Endothelial cell (in vitro differentiated cells): ENCODE measurements at places on chromosomes 4 and X.

GRCh38 chr4:165931741-165932140 is 58.7 kb downstream of the TLL1 start:
- DNase-seq = no peak

DNA sequence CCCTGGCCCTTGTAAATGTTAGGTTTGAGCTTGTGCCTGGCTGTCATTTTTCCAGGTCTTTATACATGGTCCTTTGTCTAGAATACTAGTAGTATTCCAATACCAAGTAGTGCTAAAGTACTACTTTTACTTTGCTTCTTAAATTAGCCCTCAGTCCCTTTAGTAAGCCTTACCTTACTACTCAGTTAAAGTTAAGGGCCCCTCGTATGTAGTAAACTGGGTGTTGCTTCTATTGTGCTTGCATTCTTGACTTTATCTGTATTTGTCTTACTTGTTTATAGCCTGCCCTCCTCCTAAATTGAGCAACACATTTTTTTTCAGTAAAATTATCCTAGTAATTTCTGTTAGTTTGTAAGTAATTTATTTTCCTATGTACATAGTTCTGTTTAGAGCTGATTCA is 25.2 kb downstream of the CLCN3 start:
- DNase-seq = no peak

DNA sequence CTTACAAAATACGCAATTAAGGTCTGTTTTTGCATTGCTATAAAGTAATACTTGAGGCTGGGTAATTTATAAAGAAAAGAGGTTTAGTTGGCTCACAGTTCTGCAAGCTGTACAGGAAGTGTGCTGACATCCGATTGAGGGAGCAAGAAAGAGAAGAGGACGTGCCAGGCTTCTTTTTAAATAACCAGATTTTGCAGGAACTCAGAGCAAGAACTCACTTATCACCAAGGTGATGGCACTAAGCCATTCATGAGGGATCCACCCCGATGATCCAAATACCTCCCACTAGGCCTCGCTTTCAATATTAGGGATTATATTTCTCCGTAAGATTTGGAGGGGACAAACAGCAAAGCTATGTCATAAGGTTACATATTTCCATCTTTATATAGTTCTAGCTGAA is 456.7 kb downstream of the GLUD2 start:
- no peak for DNase-seq

DNA sequence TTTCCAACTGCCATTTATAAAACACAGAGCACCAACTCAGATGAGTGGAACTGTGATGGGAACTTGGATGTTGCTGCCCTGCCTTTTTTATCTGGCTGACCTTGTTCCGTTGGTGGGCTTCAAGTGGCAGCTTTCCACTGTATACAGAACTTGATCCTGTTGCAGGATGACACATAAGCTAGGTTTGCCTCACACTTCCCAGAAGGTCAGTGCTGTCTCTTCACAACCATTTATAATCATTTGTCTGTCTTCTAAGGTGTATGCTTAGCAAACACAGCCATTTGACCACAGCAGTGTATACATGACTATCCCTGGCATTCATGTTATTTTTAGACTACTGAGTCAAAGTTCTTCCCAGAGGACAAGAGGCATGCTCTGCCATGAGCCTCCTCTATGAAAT is 20.3 kb downstream of the DGKK start:
- DNase-seq = no peak

DNA sequence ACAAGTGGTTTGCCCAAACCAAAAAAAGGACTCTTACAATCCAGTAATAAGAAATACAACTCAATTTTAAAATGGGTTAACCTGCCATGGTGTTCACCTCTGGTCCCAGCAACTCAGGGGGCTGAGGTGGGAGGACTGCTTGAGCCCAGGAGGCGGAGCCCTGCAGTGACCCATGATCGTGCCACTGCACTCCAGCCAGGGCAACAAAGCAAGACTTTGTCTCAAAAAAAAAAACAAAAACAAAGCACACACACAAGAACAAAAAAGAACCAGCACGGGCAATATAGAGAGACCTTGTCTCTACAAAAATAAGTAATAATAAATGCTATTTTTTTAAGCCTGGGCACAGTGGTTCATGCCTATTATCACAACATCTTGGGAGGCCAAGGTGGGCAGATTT is 28.7 kb downstream of the ARAP2 start:
- no peak for DNase-seq
